ENCODE measurements at places on chromosomes 5 and 9.

- DNase-seq = no peak
These were observed 168.0 kb downstream of the PRDM9 start for GRCh38 chr5:23675456-23675855.

GRCh38 chr5:94745786-94746730, 127.6 kb downstream of the SLF1 start:
- DNase-seq = no peak

- no peak for DNase-seq
These were observed 36.3 kb downstream of the CXXC5 start for GRCh38 chr5:139684350-139684880.

- DNase-seq = no peak
These were observed 186.8 kb downstream of the SEMA5A start for GRCh38 chr5:9358961-9359685.

DNA sequence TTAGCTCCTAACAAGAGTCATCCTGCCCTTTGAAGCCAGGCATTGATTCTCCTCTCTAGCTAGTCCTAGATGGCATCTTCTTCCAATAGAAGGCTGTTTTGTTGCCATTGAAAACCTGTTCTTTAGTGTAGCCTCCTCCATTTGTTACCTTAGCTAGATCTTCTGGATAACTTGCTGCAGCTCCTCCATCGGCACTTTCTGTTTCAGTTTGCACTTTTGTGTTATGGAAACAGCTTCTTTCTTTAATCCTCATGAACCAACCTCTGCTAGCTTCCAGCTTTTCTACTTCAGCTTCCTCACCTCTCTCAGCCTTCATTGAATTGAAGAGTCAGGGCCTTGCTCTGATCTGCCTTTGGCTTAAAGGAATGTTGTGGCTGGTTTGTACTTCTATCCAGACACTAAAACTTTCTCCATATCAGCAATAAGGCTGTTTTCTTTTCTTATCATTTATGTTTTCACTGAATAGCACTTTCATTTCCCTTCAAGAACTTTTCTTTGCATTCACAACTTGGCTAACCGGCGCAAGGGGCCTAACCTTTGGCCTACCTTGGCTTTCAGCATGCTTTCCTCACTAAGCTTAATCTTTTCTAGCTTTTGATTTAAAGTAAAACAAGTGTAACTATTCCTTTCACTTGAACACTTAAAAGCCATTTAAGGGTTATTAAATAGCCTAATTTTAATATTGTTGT, 166.5 kb upstream of the SLC12A2 start:
- no peak for DNase-seq

All from SIG-M5 (cell line).